ENCODE measurements at places on chromosomes 12 and 14.
A peak's percentile ranks its signal among the peaks of the same experiment; 100 is the strongest.

- no peak for DNase-seq
Measured at GRCh38 chr12:16524378-16524777, 81.6 kb downstream of the LMO3 start.

DNA sequence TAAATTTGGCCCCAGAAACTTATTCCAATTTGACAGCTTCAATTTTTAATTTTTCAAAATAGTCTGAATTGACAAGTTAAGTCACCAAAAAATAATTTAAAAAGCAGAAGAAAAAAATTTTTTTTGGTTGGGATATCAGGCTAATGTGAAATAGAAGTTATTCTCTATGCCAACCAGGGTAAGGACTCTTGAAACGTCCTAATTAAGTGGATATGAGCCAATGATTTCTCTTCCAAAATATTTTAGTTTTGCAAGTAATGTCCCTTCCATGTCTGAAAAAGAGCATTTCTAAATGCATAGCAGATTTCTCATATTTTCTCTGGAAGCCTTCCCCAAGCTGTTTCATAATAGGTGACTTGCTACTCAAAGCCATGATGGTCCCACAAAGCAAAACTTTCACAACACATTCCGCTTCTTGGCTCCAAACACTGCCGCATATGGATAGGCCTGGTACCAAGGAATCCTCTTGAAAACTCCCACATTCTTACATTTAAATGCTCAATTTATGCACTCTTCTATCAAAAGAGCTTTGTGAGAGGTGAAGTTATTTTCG, 65.1 kb downstream of the SIX6 start:
- no peak for DNase-seq

GRCh38 chr14:76904740-76905569, 78.7 kb downstream of the LRRC74A start:
- peak; percentile 38 for DNase-seq

- no peak for DNase-seq
Measured at GRCh38 chr12:104177663-104178501, 37.7 kb upstream of the TXNRD1 start.

GRCh38 chr12:116160231-116160630, 117.3 kb downstream of the MED13L start:
- DNase-seq: no peak

DNA sequence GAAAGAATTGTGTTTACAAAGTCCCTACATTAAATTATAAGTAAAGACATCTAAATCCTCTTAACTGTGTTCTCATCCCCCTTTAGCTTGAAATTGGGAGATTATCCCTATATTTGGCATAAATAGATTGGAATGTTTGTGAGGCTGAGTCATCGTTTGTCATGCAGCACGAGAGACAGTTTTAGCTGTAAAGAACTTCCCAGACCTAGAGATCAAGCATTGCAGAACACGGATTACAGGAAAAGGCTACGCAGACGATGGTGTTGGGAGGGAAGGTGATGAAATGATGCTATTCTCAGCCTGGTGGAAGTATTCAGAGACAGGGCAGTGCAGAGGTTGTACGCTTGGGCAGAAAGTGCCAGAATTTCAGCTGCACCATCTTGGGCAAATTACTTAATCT, 93.8 kb downstream of the PTPRB start:
- DNase-seq: no peak

- no peak for DNase-seq
Measured at GRCh38 chr12:96107236-96107635, 71.8 kb upstream of the LTA4H start.
